Stimulated activated CD4-positive, alpha-beta T cell treated with anti-CD3 and anti-CD28 coated beads, Interleukin-15, amount 100 ng/mL, for 1 hour (primary cell): ENCODE measurements at places on chromosomes 1 and 21.

GRCh38 chr1:10939654-10940450 is 72.6 kb upstream of the TARDBP start:
- DNase-seq, result no peak

DNA sequence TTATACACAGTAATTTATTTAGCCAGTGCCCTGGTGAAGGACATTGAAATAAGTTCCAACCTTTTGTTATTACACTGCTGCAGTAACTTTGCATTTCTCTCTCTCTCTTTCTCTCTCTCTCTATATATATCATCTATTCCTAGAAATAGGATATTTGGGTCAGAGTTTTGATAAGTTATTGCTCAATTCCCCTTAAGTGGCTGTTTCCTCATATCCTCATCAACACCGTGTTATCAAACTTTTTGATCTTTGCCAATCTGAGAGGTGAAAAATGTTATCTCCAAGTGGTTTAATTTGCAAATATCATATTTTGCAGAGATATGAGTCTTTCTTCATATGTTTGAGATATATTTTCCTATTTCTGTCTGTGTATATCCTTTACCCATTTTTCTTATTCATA is 1.6 kb upstream of the SRSF4 start:
- DNase-seq, result no peak

DNA sequence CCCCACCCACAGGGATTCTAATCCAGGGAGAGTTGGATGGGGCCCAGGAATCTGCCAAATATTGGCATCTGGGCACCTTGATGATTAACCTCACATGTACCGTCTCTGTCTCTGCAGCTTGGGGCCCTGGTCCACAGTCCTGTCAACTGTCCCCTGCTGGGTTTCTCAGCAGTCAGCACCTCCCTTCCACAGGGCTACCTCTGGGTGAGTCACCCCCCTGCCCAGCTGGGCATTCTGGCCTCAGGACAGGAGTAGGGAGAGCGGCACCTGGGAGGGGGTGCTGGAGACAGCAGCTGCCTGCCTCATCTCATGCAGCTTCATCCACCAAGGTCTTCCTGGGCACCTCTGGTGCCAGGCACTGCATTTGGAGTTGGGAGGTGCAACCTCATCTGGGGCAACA is 100.6 kb upstream of the ACTL8 start:
- DNase-seq, result no peak

GRCh38 chr1:240495601-240496000 is 116.4 kb downstream of the GREM2 start:
- no peak for DNase-seq

GRCh38 chr1:193850745-193851144 is 664.3 kb upstream of the B3GALT2 start:
- no peak for DNase-seq

GRCh38 chr1:180042988-180043622 is 88.5 kb downstream of the CEP350 start:
- no peak for DNase-seq

DNA sequence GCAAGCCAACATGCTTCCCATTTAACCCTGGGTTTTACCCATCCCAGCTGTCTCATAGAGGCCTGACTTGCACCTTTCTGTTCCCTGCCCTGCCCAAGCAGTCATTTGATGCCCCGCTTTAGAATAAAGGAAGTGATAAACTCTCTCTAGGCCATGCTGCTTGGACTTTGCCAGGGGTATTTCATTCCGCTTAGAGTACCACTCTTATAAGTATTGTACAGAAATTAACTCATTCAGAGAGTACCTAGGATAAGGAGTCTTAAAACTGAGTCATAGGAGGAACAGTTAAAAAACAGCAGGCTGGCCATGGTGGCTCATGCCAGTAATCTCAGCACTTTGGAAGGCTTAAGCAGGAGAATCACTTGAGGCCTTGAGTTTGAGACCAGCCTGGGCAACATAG is 21.0 kb upstream of the LYST start:
- DNase-seq, result no peak

DNA sequence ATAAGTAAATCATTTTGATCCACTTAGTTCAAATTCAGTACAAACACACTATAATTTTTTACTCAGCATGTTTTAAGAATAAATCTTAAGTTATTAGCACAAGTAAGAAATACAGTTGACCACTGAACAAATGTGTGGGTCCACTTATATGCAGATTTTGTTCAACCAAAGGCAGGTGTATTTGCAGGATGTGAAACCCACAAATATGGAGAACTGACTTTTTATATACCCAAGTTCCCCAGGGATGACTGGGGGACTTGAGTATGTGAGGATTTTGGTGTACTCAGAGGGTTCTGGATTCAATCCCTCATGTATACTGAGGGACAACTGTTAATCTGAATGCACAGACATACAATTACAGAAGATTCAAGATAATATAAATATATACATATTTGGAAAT is 25.7 kb upstream of the ERICH3 start:
- DNase-seq, result no peak

DNA sequence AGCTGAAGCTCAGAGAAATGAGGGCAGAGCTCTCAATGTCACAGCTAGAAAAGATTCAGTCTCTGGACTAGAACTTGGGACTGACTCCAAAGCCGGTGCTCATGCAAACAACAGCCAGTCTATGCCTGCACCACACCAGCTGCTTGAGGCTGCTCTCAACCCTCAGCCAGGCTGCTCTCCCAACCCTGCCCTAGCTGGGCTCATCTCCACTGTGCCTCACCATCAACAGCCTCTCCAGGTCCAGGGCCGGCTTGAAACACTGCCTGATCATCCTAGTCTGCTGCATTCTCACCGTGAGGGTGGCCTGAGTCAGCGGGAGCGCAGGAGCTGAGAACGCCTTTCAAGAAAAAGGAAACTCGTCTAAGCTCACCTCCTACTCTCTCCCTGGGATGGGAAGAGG is 94.5 kb downstream of the PTPRU start:
- no peak for DNase-seq

- DNase-seq, result no peak
These were observed 5.6 kb downstream of the TMEM54 start for GRCh38 chr1:32895325-32896215.

- DNase-seq, result no peak
These were observed 470 bp upstream of the RTCA start for GRCh38 chr1:100265562-100265930.

DNA sequence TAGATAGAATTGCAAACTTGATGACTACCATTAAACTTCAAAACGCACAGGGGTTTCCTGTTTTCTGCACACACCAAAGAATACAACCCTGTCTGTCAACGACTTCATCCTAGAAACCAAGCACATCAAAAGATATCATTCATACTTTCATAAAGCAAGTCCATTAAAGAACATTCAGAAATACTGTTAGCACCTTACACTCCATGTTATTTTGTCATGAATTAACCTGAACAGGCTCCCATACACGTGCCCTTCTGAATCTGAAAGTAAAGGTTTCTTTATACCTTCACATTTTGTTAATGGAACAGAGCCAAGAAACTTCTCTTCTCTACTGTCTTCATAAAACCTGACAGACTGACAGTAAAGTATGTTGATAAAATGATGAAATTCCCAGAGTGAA is 46.1 kb downstream of the PUM1 start:
- no peak for DNase-seq

GRCh38 chr1:86705665-86705985 is 1.2 kb downstream of the SH3GLB1 start:
- DNase-seq, result no peak
